ENCODE measurements at places on chromosomes 7 and 10.

GRCh38 chr10:120783867-120784266, 67.3 kb upstream of the WDR11 start:
- DNase-seq: no peak

- DNase-seq: no peak
These were observed 116.6 kb upstream of the PALS2 start for GRCh38 chr7:24456526-24457218.

DNA sequence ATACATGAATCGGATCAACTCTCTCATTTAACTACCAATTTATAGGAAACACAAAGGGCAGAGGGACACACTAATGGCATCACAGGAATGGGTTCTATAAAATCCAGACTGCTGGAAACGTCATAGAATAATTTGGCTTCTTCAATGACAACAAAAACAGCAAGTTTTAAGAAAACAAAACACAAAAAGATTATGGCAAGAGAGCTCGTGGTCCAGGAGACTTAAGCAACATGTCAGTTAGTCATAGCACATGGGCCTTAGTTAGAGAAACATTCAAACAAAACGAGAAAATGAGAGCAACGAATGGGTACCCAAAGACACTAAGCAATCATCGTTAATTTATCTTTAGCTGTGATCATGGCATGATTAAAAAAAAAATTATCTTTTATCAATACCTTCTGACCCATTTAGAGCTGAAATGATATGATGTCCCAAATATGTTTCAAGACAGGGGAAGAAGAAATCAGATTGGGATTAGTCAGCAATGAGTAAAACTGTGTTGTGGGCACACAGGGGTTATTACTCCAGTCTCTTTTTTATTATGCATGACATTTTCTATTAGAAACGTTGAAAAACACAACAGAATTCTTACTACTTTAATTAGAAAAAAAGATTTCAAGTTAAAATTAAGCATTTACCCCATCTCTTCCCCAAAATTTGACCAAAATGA, 28.3 kb downstream of the NCAPG2 start:
- no peak for DNase-seq

GRCh38 chr10:72108830-72109635, 20.7 kb upstream of the SPOCK2 start:
- no peak for DNase-seq

GRCh38 chr7:21314954-21315353, 112.9 kb upstream of the SP4 start:
- no peak for DNase-seq

- DNase-seq: no peak
These were observed 553.9 kb downstream of the CNTNAP2 start for GRCh38 chr7:146670532-146670931.

Data from activated CD8-positive, alpha-beta T cell treated with anti-CD3 and anti-CD28 coated beads, Interleukin-2, amount 10 ng/mL, durations not matched to agents 7 days and 5 days (primary cell).